ENCODE measurements at places on chromosomes 5 and 9.

- no peak for DNase-seq
Observed at GRCh38 chr9:137742698-137743097, 123.9 kb downstream of the EHMT1 start.

DNA sequence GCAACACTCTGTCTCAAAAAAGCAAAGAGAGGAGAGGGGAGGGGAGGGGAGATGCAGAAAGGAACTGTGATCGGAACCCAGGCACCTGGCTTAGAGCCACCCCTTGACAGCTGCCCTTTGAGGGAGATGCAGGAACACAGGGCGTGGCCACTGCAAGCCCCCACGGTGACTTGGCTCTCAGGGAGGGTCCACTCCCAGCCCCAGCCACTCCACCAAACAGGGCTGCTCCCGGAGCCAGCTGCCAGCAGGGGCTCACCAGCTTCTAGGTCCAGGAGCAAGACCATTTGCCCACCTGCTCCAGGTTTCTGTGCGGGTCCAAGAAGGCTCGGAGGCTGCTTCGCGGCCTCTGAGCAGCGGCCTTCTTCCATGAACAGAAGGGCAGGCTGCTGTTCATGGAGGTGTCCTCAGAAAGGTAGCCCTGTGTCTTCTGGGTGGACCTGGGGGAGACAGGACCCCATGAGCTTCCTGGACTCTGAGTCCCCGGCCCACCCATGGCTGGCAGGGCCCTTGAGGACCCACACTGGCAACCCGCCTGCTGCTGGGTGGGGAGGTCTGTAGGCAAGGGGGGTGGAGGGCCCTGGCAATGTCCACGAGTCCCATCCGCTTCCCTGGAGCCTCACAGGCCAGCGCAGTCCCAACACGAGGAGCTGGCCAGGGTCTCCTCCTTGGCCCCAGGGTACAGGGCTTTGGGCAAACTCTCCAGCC lies 7.9 kb downstream of the C9orf50 start:
- DNase-seq, result no peak

GRCh38 chr5:38265546-38266179 lies 7.3 kb downstream of the EGFLAM start:
- DNase-seq, result no peak

GRCh38 chr9:107874137-107874536 lies 384.6 kb upstream of the KLF4 start:
- no peak for DNase-seq

DNA sequence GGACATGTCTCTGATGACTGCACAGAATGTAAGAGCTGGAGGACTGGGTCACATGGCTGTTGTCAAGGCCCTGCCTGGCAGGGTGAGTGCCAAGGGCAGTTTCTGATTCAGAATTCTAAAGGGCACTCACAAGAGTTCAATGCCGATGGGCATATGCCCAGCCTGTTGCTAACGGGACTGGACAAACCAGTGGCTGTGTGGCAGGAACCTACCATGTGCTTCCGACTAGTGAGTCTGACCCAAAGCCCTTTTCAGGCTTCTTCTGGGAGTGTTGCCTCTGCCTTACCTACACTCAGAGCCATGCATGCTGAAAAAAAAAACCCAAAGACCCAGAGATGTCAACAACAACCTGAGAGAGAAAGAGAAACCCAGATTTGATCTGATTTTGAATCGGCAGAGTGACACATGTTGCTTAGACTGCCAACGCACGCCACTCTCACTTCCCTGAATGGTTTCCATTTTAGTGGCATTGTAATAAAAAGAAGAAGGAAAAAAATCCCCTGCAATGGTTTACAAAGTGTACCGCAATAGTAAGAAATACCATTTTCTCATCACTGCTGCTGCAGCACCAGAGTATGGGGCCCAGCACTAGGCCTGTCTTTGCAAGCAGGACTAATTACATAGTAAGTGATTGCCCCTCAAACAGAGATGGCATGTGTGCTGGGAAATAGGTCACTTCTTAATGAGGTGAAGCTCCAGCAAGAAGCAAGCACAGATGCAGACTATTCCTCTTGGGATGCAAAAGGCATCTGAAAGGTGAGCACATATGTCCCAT lies 194.3 kb downstream of the PALM2AKAP2 start:
- peak; percentile 75 for DNase-seq

- no peak for DNase-seq
Observed at GRCh38 chr5:58015175-58015574, 444.7 kb downstream of the PLK2 start.

DNA sequence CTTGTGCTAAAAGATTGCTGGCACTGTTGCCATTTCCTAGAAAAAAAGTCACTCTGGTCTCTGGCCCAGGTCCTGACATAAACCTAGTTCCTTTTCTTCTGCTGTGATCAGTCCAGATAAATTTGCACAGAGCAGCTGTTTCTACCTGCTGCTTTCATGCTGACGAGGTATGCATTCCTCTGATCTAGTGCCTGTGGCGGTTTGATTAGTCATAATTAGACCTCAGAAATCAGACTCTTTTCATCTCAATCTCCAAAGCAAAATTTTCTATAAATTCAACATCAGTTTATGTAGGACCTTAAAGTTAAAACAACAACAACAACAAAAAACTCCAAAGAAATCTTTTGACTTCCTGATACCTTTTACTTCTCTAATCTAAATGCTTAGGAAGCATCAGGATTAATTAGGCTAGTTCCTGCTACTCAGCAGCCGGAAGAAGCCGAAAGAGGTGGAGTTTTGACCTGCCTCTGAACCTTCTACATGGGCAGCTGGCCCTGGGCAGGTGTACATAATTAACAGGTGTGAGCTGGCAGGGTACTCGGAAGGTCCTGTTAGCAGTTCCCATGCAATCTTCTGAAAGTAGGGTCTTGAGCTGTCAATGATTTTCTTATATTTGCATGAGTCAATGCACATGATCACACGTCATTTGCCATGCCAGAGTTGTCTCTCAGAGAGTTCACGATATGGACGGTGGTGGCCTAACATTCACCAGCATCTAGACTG lies 83.3 kb upstream of the CCDC112 start:
- DNase-seq, result peak; percentile 76

DNA sequence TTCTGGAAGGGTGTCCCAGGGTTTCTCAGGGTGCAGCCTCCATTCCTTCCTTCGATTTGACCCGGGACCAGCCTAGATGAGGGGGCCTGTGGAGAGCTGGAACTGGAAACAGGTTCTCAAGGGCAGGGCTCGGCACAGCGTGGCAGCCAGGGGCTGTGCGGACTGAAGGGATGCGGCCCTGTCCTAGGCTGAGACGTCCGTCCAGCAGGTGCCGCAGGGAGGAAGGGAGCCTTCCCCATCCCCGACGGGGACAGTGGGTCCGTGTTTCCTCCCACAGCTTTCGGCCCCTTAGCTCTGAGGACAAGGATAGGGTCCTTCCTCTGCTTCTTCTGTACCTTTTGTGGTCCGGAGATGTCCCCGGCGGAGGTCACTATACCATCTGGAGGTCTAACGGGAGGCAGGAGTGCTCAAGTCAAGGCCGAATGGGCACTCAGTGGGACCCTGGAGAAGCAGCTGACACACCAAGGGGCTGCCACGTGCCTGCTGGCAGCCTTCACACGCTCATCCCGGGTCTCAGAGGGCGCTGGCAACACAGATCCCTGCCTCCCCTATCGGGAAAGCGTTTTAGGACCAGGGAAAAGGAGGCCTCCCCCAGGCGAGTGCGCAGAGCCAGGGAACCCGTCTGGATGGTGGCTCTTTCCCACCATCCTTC lies 49.9 kb downstream of the USP20 start:
- no peak for DNase-seq

DNA sequence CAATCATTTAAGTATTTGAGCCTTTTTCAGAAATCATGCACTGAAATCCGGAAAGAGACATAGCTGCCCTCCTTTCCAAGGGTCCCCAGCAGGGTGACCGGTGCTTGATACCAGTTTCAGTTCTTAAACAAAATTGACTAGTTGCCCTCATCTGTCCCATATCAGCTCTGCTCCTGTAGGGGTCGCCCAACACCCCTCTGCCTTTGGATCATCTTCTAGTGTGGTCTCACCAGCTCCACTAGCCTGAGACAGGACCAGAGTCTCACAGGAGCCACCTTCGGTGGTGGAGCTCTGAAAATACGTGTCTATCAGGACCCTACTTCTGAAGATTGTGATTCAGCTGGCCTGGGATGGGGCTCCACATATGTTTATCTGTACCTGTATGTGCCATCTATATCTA lies 428.2 kb downstream of the ENC1 start:
- no peak for DNase-seq

Measured in Peyer's patch (tissue), 4 donors.